ENCODE measurements at places on chromosomes 6 and 20. TPM values are rescaled to one million over a fixed set of nuclear protein-coding genes. Genes with fewer than 3 reads are reported as not detected.

LPA gene
- total RNA-seq, result not detected

TTLL9 gene
- total RNA-seq, result not detected

SCUBE3 gene
- total RNA-seq, result 21.1 TPM

DNA sequence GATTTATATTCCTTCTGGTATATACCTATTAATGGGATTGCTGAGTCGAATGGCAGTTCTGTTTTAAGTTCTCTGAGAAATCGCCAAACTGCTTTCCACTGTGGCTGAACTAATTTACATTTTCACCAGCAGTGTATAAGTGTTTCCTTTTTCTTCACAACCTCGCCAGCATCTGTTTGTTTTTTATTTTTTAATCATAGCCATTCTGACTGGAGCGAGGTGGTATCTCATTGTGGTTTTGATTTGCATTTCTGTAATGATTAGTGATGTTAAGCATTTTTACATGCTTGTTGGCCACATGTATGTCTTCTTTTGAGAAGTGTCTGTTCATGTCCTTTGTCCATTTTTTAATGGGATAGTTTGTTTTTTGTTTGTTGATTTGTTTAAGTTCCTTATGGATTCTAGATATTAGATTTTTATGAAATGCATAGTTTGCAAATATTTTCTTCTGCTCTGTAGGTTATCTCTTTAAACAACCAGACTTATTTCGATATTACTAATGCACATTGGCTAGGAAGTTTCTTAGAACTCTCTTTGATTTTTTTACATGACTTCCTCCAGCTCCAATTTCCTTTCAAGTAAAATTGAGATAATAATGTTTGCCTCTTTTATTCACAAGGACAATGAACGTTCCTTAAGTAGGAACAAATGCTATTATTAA is 12.2 kb upstream of the VNN1 start:
- no peak for DNase-seq

DNA sequence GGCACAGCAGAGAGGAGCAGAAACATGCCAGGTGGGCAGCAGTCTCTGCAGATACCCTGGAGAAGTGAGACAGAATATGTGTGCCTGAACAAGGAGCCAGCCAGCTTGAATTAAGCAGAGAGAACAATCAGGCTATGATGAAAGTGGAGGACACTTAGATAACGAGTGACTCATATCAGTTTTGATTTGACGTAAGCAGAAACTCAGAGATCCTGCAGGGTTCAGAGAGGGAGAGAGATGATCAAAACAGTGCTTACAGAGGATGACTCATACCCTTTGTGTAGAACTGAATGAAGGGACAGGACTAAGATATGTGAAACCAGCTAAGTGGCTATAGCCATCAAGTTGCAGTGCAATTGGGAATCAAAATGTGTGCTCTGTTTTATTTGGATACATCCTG is 300.7 kb downstream of the TENT5A start:
- peak; percentile 95 for DNase-seq

DNA sequence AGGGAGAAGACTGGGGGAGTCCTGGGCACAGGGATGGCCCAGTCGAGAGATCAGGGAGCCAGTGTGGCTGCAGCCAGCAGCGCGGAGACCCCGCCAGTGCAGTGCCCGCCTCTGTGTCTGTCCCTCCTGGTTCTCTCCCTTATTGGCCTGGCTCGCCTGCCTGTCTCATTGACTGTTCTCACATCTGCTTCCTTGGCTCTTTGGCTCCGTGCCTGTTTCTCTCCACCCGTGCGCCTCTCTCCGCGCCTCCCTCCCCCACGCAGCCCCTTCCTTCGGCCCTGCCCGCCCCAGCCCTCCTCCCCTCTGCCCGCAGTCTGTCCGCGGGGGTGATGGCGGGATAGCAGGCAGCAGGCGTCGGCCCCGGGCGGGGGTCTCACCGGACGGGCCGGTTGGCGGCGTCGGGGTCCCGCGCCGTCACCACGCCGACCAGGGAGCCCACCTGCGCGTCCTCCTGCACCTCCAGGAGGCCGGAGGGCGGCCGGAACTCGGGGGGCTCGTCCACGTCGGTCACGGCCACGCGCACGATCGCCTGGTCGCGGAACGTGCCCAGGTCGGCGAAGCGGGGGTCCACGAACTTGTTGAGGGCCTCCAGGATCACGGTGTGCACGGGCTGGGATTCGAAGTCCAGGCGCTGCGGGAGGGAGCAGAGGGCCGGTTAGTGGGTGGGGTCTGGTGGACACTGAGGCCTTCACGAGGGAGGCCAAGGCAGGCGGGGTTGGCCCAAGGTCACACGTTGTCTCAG is 92.0 kb downstream of the CD40 start:
- DNase-seq, result no peak

DNA sequence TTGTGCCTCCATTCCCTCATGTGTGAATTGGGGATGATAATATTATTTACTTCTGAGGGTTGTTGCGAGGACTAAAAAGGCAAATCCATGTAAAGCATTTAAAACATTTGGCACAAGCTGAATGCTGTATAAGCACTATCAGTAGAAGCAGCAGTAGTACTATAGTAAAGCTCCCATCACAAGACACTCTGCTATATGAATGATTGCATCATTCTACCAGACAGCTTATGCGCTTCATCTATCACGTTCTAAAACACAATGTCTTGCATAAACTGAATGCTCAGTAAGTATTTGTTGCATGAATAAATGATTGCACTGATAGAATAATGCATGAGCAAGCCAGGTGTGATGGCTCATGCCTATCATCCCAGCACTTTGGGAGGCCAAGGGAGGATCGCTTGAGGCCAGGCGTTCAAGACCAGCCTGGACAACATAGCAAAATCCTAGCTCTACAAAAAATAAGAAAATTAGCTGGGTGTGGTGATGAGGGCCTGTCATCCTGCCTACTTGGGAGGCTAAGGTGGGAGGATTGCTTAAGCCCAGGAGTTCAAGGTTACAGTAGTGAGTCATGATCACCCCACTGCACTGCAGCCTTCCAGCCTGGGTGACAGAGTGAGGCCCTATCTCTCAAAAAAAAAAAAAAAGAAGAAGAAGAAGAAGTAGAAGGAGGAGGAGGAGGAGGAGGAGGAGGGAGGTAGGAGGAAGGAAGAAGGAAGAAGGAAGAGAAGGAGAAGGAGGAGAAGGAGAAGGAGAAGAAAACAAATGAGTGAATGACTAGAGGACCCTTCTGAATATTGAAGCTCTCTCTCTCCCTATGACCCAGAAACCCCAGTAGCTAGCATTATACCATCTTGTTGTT is 50.0 kb upstream of the FOXO3 start:
- no peak for DNase-seq

GRCh38 chr20:14951707-14952418 is 614.5 kb upstream of the FLRT3 start:
- DNase-seq, result no peak

GRCh38 chr20:56924292-56925081 is 295.4 kb downstream of the TFAP2C start:
- DNase-seq, result no peak

GRCh38 chr20:1721687-1722512 is 64.3 kb upstream of the SIRPG start:
- DNase-seq, result no peak

GRCh38 chr6:150696190-150696589 is 96.5 kb downstream of the PLEKHG1 start:
- DNase-seq, result no peak

DNA sequence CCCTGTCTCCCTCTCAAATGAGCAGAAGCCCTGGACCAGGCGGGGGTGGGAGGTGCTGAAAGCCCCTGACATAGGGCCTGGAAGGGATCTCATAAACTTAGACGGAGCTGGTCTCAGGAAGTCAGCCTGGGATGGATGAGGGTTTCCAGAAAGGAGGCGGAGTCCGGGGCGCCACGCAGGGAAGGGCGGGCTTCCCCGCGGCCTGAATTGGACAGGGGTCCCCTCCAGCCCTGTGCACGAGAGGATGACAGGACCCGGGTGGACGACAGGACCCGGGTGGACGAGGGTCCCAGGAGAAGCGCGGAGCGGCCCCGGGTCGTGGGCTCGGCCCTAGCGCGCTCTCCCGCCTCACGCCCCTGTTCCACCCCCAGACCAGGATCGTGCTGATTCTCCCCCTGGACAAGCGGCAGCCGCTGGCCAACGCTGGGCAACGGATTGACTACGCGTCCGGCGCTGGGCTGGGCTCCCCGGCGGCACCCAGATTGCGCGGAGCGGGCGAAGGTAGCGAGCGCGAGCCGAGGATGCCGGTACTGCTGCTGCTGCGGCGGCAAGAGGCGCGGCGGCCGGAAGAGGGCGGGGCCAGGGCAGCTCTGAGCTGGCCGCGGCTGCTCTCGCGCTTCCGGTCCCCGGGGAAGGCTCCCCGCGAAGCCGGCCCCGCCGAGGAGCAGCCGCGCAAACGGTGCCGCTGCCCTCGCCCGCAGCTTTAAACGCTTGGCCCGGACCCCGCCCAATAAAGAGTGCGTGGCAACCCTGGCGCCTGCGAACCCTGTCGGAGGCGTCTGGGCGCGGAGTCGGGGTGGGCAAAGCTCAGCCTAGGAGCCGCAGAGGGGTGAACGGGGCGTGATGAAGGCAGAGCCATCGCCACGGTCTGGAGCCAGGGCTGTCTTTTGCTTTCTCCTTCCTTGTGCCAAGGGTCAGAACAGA is 1.3 kb downstream of the C20orf144 start:
- DNase-seq, result peak; percentile 60

Data from IMR-90 (cell line).